ENCODE measurements at places on chromosomes 4 and X.

DNA sequence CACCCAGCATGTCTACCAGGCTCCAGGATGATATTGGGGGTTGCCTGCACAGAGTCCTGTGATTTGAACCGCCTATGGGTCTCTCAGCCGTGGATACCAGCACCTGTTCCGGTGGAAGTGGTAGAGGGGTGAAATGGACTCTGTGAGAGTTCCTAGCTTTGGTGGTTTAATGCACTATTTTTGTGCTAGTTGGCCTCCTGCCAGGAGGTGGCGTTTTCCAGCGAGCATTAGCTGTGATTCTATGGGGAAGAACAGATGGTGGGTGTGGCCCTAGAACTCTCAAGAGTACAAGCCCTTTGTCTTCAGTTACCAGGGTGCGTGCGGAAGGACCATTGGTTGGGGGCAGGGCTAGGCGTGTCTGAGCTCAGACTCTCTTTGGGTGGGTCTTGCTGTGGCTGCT is 316.9 kb upstream of the AMOT start:
- DNase-seq: no peak

DNA sequence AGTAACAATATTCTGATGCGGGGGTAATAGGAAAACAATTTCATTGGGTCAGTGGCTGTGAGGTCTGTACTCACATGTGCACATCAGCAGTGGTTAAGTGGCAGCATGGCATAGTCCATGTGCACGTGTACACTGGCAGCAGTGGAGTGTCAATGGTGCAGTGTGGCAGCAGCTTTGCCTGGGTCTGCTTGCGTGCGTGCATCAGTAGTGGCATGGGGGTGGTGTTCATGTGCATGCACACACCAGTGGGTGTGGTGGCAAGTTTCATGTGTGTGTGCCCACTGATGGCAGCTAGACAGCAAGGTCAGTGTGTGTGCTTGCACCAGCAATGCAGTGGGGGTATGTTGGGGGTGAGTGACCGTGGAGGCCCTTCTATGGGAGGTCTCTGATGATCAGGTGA is 581.6 kb upstream of the KLHL4 start:
- no peak for DNase-seq

DNA sequence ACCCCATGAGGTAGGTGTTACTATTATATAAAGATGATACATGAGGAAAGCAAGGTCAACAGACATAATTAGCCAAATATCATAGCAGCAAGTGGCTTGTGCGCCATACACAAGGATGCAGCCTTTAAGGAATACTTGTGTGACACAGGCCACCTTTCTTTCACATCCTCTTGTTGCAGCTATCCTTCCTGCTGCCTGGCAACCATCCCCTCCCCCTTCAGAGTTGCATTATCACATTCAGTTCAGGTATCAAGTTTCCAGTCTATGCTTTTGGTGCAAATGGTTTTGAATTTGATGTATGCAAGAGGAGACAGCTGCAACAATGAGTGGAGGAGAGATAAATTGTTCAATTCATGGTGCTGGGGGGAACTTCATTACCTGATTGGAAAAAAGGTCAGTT is 6.4 kb downstream of the ZCCHC18 start:
- DNase-seq: no peak

GRCh38 chr4:110793381-110793801 is 170.5 kb upstream of the PITX2 start:
- DNase-seq: peak; percentile 3

- DNase-seq: peak; percentile 89
Measured at GRCh38 chr4:186839122-186840037, 115.7 kb upstream of the FAT1 start.

- no peak for DNase-seq
Measured at GRCh38 chr4:121950680-121951520, 960 bp downstream of the TRPC3 start.

DNA sequence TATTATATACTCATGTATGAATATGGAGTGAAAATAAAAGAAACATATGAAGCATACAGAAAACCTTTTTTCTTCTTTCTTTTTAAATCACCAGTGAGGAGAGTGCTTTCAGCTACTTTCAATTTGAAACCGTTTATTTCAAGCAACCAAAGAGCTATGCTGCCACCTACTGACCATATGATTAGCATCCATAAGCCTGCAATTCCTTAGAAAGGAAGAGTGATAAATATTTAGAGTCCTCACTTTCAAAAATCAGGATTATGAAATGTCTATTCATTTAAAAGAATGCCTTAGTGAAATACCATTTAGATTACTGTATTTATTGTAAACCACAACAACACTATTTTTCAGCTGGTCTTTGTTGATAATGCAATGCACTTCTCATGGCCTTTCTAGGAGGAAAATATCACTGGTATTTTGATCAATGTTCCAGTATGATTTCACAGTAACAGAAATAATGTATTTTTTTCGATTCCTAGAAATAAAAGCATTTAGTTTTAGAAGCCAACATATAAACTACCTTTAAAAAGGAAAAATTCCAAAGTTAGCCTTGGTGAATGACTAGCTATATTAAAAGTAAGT is 667.6 kb downstream of the PCDH18 start:
- peak; percentile 93 for DNase-seq

GRCh38 chr4:147334478-147334877 is 146.4 kb upstream of the EDNRA start:
- DNase-seq: peak; percentile 50

- DNase-seq: no peak
Measured at GRCh38 chr4:138344851-138345250, 102.7 kb upstream of the SLC7A11 start.

- DNase-seq: no peak
Measured at GRCh38 chrX:78387364-78387763, 60.0 kb upstream of the CYSLTR1 start.

DNA sequence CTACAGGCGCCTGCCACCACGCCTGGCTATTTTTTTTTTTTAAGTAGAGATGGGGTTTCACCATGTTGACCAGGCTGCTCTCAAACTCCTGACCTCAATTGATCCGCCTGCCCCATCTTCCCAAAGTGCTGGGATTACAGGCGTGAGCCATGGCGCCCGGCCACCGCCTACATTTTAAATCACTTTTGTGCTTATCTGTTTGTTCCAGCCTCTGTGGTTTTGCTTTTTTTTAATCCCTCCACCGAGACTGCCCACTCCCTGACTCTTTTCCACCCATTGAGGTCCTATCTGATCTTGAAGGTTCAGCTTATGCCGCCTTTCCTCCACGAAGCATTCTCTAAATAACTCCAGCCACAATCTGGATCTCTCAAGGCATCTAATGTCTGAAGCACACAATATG is 73.5 kb downstream of the CHRDL1 start:
- no peak for DNase-seq

- DNase-seq: peak; percentile 46
Measured at GRCh38 chrX:46704767-46705386, 54.0 kb downstream of the SLC9A7 start.

- DNase-seq: no peak
Measured at GRCh38 chrX:9465380-9466123, 694 bp downstream of the TBL1X start.

- no peak for DNase-seq
Measured at GRCh38 chrX:120690344-120690743, 60.5 kb upstream of the C1GALT1C1 start.

GRCh38 chr4:41408859-41409593 is 128.9 kb upstream of the LIMCH1 start:
- DNase-seq: peak; percentile 2

DNA sequence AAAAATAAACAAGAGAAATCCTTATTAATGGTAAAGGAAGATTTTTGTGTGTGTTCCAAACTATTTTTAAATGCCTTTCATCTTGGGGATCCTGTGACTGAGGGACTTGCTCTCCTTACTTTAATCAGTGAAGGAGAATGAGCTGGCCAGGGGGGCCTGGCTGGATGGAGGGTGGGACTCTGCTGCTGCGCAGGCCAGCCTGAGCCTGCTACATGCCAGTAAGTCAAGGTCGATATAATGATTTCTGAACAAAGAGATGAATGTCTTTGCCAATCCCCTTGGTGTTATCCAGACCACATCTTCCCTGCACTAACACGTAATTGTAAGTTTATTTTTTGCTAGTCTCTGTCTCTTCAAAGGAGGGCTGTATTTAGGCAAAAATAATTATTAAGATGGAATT is 1679.2 kb upstream of the TENM3 start:
- no peak for DNase-seq

DNA sequence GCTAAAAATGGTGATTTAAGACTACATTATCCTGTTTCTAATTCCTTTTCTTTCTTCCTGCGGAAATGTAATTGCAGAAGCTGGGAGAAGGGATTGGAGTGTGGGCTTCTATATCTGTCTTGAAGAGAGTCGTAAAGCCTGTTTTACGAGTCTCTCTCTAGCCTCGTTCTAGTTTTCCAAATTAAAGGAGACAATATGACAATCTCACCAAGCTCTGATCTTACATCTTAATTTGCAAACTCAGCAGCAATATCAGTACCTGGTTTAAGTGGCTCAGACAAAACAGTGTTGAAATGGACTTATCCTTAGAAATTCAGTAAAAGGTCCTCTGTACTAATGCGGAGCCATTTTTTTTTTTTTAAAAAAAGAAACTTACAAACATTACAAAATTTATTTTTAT is 349.5 kb upstream of the HAND2 start:
- DNase-seq: no peak

- no peak for DNase-seq
Measured at GRCh38 chr4:41683326-41683725, 65.2 kb downstream of the PHOX2B start.

DNA sequence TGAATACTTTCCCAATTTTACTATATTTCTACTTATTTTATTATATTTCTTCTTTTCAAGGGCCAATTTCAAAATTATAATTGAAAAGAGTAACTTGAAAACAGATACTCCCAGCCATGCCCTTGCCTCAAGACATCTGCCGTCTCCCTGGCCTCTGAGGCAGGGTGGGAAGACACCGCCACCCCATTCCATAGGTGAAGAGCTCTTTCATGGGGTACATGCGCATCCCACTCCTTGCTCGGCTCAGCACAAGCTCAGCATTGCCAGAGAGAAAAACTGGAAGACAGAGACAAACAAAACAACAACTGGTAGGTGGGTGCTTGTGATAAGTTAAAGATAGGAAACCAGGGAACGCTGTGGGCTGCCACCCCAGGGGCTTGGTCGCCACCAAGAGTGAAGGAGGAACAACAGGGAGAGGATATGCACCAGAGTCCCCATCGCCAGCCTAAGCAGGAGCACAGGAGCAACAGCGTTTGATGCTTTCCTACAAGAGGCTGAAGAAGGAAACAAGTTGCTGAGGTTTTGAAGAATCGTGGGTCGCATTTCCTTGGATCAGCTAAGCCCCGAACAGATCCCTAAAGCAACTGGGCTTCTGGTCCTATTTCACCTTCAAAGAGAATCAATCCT is 11.3 kb downstream of the TMEM154 start:
- no peak for DNase-seq

DNA sequence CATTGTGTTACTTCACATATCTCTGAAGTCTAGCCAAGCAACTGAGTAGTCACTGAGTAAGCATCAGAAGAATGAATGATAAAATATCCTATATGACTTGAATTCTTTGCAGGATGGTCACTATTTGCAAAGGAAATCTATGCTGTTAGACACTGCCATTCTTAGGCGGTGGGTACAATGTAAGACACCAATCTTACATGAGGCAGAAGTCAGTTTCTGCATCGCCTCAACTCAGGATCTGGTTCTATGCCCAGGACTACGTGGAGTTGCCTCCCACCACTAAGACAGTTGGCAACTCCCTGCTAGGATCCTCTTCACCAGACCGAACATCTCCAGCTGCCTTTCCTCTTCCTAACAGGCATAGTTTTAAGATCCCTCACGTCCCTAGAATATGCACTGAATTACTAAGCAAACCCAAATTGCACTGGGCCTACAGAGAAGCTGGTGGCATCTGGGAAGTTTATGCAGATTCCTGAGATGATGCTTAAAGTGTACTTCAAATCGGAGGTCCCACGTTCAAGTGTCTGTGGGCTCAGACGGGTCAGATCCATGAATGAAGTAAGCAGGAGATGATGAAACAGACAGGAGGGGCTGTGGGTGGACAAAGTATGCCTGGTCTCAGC is 45.6 kb downstream of the SEL1L3 start:
- peak; percentile 79 for DNase-seq

GRCh38 chr4:14744346-14744745 is 257.9 kb upstream of the CPEB2 start:
- no peak for DNase-seq

- no peak for DNase-seq
Measured at GRCh38 chrX:154515090-154515965, 704 bp downstream of the FAM3A start.

- DNase-seq: peak; percentile 25
Measured at GRCh38 chr4:28966982-28967381, 1753.2 kb upstream of the PCDH7 start.

DNA sequence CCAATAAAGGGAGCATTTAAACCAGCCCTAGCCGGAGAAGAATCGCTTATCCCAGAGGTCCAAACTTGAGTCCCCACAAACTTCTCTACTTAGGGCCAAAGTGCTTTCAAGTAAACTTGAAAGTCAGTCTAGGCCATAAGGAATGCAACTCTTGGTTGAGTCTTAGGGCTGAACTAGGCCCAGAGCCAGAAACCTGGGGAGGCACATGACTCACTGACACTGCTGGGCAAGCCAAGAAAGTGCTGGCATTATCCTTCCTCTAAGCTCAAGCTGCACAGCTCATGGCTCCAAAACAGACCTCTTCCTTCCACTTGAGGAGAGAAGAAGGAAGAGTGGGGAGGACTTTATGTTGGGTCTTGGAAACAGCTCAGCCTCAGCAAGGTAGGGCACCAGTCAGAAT is 1257.3 kb upstream of the DIAPH2 start:
- no peak for DNase-seq

- no peak for DNase-seq
Measured at GRCh38 chr4:40099010-40099409, 42.4 kb downstream of the N4BP2 start.

- DNase-seq: no peak
Measured at GRCh38 chrX:153380691-153381090, 20.5 kb downstream of the PNMA6E start.

DNA sequence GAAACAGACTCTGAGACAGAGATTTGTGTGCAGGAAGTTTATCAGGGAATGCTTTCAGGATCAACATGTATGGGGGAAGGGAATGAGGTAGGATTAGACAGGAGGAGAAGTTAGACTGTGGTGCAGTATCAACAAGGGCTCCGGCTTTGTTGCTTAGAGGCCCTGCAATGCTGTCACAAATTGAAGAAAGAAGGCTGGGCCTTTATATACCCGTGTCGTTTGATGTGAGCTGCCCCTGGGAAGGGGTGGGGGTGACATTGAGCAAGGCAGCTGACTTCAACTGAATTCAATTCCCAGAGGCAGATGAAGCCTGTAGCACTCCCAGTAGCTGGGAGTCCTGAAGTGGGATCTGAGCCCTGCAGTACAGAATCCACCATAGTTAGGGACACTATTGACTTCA is 29.5 kb upstream of the USP9X start:
- peak; percentile 8 for DNase-seq

DNA sequence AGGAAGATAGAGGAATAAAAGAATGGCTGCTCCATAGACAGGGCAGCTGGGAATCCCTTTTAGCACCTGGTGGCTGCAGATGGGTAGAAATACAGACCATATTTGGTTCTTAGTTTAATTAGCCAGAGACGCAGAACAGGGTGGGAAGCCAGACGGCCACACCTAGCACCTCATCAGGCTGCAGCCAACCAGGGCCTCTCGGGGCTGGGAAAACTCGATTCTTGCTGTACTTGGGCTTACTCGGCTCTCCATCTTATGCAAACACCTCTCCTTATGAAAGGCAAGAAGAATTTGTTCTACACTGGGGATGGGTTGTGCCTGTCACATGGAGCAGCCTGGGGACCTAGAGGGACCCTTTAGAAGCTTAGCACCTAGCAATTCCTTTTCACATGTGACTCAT is 19.7 kb downstream of the IRAK1 start:
- no peak for DNase-seq

GRCh38 chr4:76087007-76087769 is 12.7 kb downstream of the ART3 start:
- peak; percentile 74 for DNase-seq

Measured in fibroblast of pulmonary artery (primary cell).